Stimulated activated CD8-positive, alpha-beta memory T cell treated with anti-CD3 and anti-CD28 coated beads, Interleukin-15, amount 100 ng/mL, for 4 hours (primary cell): ENCODE measurements at places on chromosomes 1 and 21.

DNA sequence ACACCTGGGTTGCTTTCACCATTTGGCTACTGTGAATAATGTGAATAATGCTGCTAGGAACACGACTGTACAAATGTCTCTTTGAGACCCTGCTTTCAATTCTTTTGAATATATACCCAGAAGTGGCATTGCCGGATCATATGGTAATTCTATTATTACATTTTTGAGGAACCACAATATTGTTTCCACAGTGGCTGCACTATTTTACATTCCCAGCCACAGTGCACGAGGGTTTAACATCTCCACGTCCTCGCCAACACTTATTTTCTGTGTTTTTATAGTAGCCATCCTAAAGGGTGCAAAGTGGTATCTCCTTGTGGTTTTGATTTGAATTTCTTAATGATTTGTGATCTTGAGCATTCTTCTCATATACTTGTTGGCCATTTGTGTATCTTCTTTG lies 15.7 kb downstream of the FHAD1 start:
- DNase-seq: no peak

DNA sequence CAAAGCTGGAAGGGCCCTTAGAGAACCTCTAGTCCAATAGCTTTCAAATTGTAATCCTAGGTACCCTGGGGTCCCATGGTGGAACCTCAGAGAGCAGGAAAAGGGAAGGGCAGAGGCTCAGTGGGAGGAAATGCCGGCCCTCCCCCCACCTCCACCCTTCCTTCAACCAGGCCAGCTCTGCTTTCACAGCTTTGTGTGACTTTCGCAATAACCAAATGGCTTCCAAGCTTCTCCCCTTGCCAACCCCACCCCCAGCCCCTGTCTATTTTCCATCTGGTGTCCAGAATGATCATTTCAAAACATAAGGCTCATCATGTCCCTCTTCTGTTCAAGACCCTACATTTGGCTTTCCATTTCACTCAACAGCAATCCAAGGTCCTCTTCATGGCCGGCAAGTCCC lies 74.4 kb downstream of the CD58 start:
- DNase-seq: no peak

- DNase-seq: no peak
Observed at GRCh38 chr1:248800459-248800858, 25.3 kb downstream of the SH3BP5L start.

DNA sequence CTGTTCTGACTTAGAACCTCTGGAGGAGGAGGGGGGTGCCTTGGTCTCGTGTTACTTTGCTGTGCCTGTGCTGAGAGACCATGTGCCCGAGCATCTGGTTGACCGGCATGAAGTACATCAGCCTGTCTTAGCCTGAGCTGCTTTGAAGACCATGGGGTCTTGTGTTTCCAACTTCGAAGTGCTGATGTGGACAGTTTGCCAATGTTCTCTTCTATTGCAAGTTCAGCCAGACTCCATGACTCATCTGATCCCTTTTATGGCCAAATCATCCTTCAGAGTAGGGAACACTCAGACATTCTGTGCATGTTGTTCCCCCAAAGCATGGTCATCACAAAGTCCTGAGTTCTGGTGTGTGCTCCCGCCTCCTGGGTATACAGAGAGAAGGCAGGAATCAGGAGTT lies 6.0 kb upstream of the PLA2G2C start:
- DNase-seq: no peak

DNA sequence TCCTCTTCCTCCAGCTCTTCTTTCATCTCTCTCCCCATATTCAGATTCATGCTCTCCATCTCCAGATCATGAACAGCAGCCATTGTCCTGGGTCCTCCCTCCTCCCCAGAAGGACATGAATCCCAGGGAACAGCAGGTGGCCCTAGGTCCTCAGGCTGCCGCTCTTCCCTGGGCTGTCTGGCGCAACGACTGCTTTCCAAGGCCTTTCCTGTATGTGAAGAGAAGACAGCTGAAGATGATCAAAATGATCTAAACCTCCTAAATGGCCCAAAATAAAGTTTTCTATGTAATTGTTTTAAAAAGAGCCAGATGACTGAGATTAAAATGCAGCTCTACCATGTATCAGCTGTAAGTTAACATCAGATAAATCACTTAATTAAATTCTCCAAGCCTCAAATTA lies 22.5 kb downstream of the RHBDL2 start:
- DNase-seq: no peak

- DNase-seq: no peak
Observed at GRCh38 chr1:77688939-77689338, 6.5 kb upstream of the ZZZ3 start.

- no peak for DNase-seq
Observed at GRCh38 chr1:218463194-218464156, 118.3 kb downstream of the TGFB2 start.
